ENCODE measurements at places on chromosomes 6 and 20.

- no peak for DNase-seq
These were observed 99.9 kb upstream of the SHLD1 start for GRCh38 chr20:5650280-5650691.

GRCh38 chr20:14360416-14360815, 23.0 kb upstream of the FLRT3 start:
- DNase-seq = no peak

GRCh38 chr6:53734473-53735299, 60.1 kb upstream of the LRRC1 start:
- DNase-seq = no peak

- no peak for DNase-seq
These were observed 184.2 kb downstream of the LY86 start for GRCh38 chr6:6772751-6773150.

DNA sequence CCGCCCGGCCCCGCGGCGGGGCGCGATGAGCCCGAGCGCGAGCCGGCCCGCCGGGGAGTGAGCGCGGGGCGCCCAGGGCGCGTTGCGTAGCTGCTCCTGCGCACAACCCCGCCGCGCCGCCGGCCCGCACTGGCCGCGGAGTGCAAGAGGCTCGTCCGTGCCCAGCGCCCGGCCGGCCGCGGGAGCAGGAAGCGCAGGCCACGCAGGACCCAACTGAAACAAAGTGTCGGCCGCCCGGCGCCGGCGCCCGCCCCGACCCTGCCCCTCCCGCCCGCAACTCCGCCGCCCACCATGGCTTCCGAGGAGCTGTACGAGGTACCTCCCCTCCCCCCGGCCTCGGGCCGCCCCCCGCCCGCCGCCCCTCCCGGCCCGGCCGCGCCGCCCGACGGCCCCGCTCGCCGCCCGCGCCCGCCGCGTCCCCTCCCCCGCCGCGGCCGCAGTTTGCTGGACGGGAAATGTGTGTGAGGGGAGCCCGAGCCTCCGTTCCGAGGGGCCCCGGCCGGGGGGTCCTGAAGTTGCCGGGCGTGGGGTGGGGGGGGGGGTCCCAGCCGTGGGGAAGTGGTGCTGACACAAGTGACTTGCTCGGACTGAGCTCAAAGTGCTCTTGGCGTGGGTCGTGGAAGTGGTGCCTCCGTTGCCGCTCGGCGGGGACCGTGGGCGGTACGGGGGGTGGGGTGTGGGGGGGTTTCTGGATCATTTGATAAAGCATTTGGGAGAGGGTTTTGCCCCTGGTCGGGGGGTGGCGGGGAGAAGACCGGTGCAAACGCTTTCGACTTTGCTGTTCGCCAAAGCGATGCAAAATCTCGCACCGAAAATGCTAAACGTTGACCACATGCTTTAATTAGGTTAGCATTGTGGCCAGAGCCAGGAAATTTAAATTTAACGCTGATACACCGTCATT, 539 bp downstream of the CDYL start:
- no peak for DNase-seq

GRCh38 chr20:34015401-34016335, 22.0 kb downstream of the RALY start:
- DNase-seq = no peak

GRCh38 chr6:142842418-142843261, 102.3 kb downstream of the HIVEP2 start:
- DNase-seq = no peak

GRCh38 chr6:94494500-94494899, 1075.1 kb upstream of the EPHA7 start:
- DNase-seq = no peak

DNA sequence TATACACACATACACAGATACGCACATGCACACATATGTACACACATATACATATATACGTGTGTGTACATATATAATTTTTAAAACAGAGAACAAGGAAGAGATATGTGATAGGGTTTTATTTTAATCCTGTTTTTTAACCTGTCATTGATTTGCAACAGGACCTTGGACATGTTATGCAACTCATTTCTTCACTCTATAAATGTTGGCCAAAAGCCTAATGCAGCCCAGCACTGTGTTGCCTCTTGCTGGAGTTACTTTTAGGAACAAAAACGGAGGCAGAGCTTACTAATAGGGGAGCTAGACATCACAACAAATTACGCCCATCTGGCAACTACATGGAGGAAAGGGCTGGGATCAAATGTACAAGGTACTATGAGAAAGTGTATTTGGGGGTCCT, 179.9 kb upstream of the TAB2 start:
- DNase-seq = no peak

DNA sequence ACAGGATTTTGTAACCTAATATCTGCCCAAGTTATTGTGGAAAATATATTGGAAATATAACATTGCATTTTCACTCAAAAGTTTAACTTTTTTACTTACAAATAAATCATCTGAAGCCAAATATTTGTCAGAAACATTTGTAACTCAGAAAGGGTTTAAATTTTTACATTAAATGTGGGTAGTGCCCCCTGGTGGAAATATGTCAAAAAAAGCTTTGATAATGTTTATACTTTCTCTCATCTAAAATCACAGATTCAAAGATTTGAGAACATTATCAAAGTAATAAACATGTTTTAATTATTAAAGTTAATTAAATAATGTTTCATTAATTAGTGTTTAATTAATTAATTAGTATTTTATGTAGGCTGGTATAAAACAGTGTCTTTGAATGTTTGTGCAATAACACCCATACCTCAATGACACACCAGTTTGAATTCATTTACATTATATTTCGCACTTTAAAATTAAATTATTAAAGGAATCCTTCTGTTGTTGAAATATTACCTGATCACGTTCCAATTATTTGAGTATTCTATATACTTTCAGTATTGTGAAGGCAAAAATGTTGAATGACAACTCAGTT, 320.1 kb upstream of the FKBP1C start:
- no peak for DNase-seq

GRCh38 chr20:59019217-59019616, at the start of gene TUBB1:
TSS of gene TUBB1 (plus strand) at chr20:59019429. CDS start at chr20:59019523, 94 bp downstream.
- no peak for DNase-seq

DNA sequence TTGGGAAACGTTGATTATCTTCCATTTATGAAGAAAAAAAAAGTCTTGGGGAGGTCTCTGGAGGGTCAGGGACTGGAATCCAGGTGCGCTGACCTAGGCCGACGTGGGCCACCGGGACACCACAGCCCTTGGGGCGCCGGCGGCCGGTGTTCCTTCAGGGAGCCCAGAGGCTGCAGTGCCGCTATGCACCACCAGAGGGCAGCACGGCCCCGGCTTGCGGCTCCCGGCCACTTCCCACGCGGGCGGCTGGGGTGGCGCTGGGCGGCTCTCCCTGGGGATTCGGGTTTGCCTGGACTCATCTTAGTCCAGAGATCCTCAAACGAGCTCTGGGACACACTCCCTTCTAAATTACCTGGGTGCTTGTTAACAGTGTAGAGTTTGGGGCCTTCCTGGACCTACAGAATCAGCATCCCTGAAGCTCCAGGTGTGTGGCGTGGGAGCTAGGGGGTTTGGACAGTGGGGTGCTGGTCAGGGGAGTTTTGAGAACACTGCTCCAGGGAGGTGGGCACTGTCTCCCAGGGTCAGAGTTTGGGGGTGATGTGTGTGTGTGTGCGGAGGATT, 23.0 kb upstream of the GTSF1L start:
- peak; percentile 74 for DNase-seq

GRCh38 chr20:57622579-57623381, 2.6 kb upstream of the ZBP1 start:
- DNase-seq = no peak

- no peak for DNase-seq
These were observed 3.1 kb downstream of the YTHDF1 start for GRCh38 chr20:63212792-63213191.

DNA sequence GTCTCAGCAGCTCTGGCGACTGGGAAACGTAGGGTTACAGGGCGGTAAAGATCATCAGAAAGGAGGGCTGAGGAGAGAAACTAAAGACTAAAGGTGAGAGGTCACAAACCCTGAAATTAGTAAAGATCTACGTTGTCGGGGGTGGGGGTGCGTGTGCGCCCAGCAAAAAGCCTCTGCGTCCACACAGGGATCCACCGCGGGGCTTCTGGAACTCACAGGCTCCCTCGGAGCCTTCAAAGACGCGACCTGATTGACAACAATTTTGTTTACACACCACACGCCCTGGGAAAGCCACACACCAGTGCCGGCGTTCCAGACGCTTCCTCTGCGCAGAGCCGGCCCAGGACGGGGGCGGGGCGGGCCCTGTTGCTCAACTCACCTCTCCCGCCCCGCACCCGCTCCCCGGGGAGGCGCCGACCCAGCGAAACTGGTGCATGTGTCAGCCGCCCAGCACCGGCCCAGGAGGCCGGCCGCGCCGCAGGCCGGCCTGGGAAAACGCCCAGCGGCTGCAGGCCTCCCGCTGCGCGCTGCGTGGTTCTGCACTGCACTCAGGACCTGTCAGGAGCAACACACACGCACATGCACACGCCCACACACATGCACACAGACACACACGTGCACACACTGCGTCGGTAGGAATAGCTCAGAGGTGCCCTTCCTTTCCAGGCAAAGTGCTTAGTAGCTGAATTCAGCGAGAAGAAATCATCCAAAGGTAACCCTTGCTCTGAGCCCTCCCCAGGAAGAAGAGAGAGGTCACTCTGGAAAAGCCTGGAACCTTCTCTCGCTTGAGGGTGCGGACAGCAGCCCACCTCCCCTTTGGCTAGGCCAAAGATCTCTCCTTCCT, 57.2 kb upstream of the ARID1B start:
- peak; percentile 42 for DNase-seq

DNA sequence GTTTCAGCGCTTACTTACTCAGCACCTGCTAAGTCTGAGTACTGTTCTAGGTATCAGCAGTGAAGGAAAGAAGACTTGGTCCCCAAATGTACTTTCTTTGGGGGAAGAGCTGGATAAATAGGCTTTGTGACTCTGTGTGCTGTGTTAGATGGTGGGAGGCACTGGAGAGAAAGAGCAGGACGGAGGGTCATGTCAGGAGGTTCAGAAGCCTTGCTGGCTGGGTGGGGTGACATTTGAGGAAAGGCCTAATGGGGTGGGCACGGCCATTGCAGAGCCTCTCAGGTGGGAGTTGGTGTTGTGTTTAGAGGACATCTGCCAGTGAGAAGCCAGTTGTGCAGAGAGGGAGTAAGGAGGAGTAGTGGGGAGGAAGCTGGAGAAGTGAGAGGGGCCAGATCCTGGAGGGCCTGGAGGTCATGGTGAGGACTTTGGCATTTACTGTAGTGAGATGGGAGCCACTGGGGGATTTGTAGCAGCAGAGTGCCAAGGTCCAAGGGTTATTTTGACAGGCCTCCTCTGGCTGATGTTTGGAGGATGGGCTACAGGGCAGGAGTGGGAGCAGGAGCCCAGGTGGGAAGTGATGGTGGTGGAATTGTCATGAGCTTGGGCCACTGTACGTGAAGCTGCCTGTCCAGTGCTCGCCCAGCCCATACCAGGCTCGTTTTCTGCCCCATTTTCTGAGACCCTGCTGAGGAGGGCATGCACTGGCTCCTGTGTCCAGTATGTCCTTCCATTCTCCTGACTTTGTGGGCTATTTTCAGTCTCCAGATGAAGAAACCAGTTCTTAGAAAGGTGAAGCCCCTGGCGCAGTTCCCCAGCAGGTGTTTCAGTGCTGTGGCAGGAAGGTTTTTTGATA, 886 bp downstream of the SDCBP2 start:
- no peak for DNase-seq

DNA sequence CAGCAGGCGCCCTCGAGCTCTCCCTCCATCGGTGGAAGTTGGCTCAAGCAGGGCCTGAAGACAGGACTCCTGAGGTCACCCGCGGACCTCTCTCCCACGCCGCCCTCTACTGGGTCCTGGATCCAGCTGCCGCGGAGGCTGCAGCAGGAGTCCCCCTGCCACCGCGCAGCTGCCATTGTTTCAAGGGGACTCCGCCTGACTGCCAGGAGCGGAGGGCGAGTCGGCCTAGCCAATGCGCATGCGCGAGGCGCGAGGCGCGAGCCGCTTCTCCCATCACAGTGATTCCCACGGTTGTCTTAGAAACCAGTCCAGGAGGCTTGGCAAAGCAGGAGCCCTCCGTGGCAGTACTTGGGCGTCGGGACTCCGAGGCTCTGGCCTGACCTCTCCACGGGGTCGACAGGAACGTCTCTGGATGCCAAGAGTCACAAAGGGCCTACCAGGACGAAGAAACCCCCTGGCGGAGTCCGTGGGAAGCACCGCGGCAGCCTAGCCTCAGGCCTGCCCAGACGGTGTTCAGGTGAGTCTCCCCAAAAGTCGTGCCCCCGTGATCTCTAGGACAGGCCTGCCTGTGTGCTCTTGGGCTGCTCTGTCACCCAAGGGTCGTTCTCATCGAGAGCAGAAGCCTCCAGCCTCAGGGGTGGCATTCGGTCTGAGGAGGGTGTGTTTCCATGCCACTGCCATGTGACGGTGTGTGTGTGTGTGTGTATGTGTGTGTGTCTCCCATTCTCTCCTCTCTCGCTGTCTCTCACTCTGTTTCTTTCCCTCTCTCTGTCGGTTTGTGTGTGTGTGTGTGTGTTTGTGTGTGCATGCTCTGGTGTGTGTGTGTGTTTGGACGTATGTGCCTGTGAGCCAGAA, 290.6 kb upstream of the ZNF337 start:
- no peak for DNase-seq

DNA sequence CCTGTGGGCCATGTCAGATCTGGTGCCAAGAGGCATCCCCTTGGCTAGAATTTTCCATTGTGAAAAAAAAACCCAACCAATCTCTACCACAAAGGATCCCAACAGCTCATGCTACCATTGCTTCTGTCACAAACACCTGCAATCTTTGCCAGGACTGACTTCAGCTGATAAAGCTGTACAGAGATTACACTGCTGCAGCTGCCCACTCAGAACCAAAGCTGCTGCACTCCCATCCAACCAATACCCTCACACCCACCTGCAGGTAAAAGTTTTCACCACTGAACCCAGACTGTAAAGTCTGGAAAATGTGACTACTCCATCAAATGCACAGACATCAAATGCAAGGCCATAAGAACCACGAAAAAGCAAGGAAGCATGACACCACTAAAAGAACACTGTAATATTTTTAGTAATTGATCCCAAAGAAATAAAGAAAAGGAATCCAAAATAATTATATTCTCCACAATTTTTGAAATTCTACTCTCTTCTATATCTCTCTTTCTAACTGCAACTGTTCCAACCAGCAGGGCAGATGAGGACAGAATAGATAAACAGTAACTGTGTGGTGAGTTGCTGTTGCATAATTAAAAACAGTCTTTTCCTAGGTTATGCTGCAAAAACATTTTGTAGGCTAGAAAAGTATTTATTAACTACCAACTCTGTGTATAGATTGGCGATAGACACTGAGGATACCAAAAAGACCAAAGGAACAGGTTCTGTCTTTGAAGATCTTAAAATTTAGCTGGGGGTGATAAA, 128.0 kb upstream of the MCHR2 start:
- no peak for DNase-seq

GRCh38 chr6:144621332-144621731, 336.2 kb downstream of the UTRN start:
- DNase-seq = no peak

DNA sequence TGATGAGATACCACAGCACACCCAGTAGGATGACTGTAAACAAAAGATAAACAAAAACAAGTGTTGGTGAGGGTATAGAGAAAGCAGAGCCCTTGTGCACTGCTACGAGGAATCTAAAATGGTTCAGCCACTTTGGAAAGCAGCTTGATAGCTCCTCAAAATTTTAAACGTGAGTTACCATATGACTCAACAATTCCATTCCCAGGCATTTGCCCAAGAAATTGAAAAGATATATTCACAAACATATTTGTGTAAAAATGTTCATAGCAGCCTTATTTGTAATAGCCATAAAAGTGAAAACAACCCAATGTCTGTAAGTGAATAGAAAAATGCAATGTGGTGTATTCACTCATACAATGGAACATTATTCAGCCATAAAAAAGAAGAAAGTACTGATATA, 141.0 kb upstream of the BTBD3 start:
- DNase-seq = no peak
